ENCODE measurements at places on chromosomes 2 and 18.

- H3K4me1 ChIP-seq = peaks cover 12% of the 10 kb centered on the region
- H3K27me3 ChIP-seq = no peaks in the 10 kb centered on the region
- DNase-seq = no peak
- H3K27ac ChIP-seq = no peak overlapping the region
- H3K4me3 ChIP-seq = no peak overlapping the region
- peaks cover 5% of the 10 kb centered on the region for H3K36me3 ChIP-seq
These were observed 56.0 kb downstream of the PIK3C3 start for GRCh38 chr18:42011053-42011452.

GRCh38 chr2:150279686-150280085 lies 207.8 kb downstream of the RND3 start:
- no peak overlapping the region for H3K27ac ChIP-seq
- no peak for DNase-seq
- H3K4me1 ChIP-seq = no peaks in the 10 kb centered on the region
- no peak overlapping the region for H3K4me3 ChIP-seq
- no peaks in the 10 kb centered on the region for H3K27me3 ChIP-seq

DNA sequence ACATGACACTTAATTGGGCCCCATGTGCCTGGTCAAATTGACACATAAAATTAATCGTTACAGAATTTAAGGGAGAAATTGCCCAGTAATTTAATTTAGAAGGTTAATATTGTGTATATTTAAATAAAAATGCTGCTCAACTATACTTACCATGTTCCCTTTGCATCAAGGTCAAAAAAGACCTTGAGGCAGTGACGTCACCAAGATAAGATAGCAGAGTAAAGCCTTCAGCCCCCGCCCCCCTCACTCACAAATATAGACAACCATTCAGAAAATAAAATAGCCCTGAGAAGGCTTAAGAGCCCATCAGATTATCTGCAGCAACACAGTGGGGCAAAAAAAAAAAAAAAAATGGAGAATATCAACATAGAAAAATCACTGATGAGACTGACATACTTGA lies 785.7 kb downstream of the CCDC85A start:
- H3K27ac ChIP-seq = no peak overlapping the region
- H3K36me3 ChIP-seq = no peaks in the 10 kb centered on the region
- H3K27me3 ChIP-seq = no peaks in the 10 kb centered on the region
- H3K4me3 ChIP-seq = no peak overlapping the region

DNA sequence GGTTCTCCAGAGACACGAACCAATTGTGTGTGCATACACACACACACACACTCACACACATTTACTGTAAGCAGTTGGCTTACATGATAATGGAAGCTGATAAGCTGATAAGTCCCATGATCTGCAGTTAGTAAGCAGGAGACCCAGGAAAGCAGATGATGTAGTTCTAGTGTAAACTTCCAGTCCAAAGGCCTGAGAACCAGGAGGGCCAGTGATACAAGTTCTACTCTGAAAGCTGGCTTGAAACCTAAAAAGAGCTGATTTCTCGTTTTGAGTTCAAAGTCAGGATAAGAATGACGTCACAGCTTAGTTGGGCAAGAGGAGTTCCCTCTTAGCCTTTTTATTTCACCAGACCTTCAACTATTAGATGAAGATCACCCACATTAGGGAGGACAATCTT lies 558.8 kb upstream of the PIK3C3 start:
- no peak overlapping the region for H3K4me3 ChIP-seq
- DNase-seq = no peak
- H3K27me3 ChIP-seq = no peaks in the 10 kb centered on the region
- no peak overlapping the region for H3K27ac ChIP-seq
- H3K36me3 ChIP-seq = no peaks in the 10 kb centered on the region
- no peaks in the 10 kb centered on the region for H3K4me1 ChIP-seq

- H3K4me3 ChIP-seq = no peak overlapping the region
- H3K36me3 ChIP-seq = peaks cover 7% of the 10 kb centered on the region
- no peak overlapping the region for H3K27ac ChIP-seq
- no peaks in the 10 kb centered on the region for H3K27me3 ChIP-seq
These were observed 37.6 kb upstream of the CD226 start for GRCh38 chr18:69985239-69985638.

- DNase-seq = no peak
- no peak overlapping the region for H3K4me3 ChIP-seq
- no peak overlapping the region for H3K27ac ChIP-seq
- no peaks in the 10 kb centered on the region for H3K36me3 ChIP-seq
- H3K27me3 ChIP-seq = no peaks in the 10 kb centered on the region
These were observed 675.6 kb upstream of the CELF4 start for GRCh38 chr18:38241216-38241615.

DNA sequence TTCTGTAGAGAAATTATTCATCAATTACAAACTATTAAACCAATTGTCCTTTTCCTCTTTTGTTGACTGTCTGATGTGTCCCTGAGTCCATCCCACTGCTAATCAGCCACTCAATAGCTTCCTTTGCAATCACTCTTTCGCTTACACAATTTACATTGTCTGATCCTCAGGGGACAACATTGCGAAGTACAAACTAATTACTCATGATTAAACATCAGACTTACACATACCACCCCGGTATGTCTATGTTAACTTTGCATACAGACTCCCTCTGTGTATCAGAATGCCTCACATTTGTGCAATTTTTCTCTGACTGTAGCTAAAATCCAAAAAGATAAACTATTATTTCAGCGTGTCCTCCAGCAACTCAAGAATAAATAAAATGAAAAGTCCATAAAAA lies 264.4 kb upstream of the REV1 start:
- H3K27me3 ChIP-seq = no peaks in the 10 kb centered on the region
- no peaks in the 10 kb centered on the region for H3K36me3 ChIP-seq
- H3K4me1 ChIP-seq = no peaks in the 10 kb centered on the region
- no peak for DNase-seq
- H3K27ac ChIP-seq = no peak overlapping the region

DNA sequence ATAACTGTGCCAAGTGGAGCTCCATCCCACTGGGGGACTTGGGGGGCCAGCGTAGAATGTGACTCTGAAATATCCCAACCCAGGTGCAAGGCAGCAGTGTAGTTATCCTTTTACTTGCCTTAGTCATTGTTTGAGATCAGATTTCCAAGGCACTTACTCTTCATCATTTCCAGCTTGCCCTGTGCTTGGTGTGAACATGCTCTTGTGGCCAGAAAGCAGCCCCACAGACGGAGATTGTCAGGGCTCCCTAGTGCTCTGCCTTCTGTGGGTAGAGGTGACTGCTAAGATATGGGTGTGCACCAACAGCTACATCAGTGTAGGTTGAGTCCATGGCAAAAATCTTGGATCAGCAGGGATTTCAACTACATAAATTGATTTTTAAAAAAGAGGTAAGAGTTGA lies 2010.0 kb upstream of the PIK3C3 start:
- no peak overlapping the region for H3K27ac ChIP-seq
- no peak for DNase-seq
- H3K4me3 ChIP-seq = no peak overlapping the region
- H3K36me3 ChIP-seq = no peaks in the 10 kb centered on the region

DNA sequence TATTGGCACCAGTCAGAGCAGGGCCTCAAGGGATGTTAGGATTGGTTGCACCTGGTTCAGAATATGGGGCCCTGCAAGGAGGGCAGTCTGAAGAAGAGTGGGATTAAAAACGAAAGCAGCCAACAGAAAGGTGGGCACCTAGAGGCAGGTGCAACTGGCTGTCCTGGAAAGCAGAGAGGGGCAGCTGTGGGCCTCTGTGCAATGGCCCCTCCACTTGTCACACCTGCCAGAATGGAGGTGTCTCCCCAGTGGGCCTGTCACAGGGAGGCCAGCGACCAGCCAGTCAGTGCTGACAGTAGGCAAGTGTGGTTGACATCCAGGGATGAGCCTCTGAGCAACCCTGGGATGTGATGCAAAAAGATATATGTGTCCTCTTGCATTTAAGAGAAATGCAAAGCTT lies 37.7 kb downstream of the INPP4A start:
- DNase-seq = no peak
- no peaks in the 10 kb centered on the region for H3K27me3 ChIP-seq
- H3K4me3 ChIP-seq = peak overlapping the region; percentile 66
- peak overlapping the region; percentile 95 for H3K27ac ChIP-seq
- H3K4me1 ChIP-seq = peaks cover 78% of the 10 kb centered on the region
- no peaks in the 10 kb centered on the region for H3K36me3 ChIP-seq

DNA sequence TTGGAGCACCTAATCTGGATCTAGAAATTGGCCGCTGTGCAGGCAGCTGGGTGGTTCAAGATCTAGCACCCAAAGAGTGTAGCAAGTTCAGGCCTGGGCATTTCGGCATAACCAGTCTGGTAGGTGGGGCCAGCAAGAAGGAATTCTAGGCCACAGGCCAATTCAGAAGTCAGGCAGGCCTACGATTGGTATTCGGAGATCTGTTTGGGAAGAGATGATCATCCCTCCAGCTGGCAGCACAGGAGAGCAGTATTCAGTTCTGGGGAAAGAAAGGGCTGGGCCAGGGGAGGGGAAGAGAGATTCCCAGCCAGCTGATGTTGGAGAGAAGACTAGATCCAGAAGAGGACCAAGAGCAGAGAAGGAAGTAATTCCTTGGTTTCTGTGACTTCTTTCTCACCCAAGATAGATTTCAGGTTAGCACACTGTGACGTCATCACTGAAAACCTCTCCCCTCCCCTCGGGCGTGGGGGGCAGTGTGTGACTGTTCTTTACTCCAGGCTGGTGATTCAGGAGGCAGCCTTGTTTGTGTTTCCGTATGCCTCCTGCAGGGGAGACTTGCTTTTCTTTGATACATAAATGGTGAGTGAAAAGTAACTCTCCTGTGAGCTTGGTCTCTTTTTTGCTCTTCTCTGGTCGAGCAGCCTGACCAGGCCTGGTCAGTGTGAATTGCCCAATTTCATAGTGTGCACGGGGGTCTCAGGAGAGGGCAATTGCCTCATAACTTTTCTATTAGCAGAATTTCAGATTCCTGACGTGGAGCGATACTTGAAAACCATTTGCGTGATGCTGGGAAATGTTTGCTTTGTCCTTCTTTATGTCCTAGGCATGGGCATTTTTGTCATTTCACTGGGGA lies 61.1 kb downstream of the MEIS1 start:
- H3K4me3 ChIP-seq = no peak overlapping the region
- H3K4me1 ChIP-seq = no peaks in the 10 kb centered on the region
- no peaks in the 10 kb centered on the region for H3K36me3 ChIP-seq
- H3K27ac ChIP-seq = no peak overlapping the region
- no peaks in the 10 kb centered on the region for H3K27me3 ChIP-seq
- no peak for DNase-seq

DNA sequence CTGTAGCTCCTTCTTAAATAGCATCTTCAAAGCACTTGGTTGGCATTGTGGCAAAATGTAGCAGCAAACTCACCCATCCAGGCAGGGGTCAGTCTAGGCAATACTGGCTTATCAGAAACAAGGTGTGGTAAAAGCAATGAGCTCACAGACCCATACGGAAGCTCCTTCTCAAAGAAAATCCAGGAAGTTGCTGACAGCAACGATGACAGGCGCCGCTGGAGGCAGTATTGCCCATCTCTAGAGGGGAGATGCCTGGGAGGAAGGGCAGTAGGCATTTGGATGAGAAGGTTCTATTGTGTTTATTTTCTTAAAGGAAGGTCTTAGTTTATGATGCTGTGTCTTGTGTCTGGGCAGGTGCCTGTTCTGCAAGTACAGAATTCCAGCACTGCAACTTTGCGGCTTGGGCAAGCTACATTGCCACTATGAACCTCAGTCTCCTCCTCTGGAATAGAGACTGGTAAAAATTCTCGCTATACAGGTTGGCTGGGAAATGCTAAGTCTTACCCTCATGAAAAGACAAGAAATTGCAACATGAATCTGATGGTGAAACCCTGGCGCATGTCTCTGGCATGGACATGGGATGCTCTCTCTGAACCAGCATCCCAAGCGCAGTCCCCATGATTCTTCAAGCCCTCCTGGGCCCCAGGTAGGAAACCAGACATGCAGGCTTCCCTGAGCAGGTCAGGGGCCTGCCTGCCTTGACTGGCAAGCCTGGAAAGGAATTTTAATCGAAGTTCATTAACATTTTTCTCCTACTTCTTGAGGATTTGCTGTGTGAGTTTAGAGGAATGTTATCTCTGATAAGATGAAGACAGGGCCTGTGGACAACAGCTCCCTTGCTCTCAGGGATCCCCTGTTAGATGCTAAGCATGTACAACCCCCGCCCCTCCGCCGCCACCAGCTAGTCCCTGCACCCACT lies 156.0 kb downstream of the TFCP2L1 start:
- no peaks in the 10 kb centered on the region for H3K4me1 ChIP-seq
- H3K27me3 ChIP-seq = peaks cover 30% of the 10 kb centered on the region
- H3K4me3 ChIP-seq = no peak overlapping the region
- H3K27ac ChIP-seq = no peak overlapping the region

DNA sequence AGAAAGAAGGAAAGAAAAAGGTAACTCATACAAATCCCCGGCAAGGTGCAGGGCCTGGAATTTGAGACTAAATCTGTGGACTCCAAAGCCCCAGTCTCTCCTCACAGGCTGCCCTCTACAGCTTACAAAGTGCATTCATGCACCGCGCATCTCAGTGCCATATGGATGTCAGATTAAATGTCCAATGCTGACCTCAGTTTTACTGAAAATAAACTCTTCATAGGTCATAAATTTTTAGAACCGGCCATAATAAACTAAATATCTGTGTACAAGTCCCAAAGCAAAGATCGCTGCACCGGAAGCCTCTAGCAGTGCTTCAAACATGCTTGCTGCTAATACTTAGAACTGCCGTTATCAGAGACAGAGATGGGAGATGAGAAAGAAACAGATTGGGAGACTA lies 17.7 kb downstream of the ST6GAL2 start:
- H3K27me3 ChIP-seq = peaks cover 12% of the 10 kb centered on the region
- no peaks in the 10 kb centered on the region for H3K4me1 ChIP-seq
- H3K4me3 ChIP-seq = no peak overlapping the region

DNA sequence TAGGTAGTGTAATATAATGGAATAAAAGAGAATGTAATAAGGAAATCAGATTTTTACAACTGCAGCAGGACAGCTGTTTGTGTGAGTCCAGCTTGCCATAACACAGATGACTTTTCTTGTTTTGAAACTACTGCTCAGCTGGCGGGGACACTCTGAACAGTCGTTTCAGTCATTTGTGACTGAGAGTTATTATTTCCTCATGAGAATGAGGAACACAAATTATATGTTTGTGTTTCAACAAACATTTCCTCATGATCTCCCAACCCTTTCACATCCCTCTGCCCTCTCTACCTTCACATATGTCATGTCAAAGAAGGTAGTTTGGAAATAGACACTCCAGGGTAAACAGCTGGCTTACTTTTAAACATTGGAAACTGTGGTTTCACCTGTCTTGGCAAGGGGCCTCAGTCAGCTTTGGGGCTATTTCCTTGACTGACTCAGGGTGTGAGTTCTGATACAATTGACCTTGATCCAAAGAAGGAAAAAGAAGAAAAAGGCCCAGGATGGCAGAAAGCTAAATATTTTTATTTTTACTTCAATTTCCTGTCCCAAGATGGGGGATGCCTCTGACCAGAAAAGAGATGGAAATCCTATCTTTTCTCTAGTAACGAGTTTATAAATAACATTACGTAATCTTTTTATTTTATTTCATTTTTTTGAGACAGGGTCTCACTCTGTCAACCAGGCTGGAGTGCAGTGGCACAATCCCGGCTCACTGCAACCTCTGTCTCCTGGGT lies 593 bp downstream of the SP140L start:
- peak overlapping the region; percentile 96 for H3K4me3 ChIP-seq
- peak overlapping the region; percentile 99 for H3K27ac ChIP-seq

GRCh38 chr2:231457101-231457500 lies 7.2 kb downstream of the NCL start:
- H3K4me1 ChIP-seq = peaks cover 37% of the 10 kb centered on the region
- no peak for DNase-seq
- H3K4me3 ChIP-seq = no peak overlapping the region

- no peak overlapping the region for H3K4me3 ChIP-seq
- H3K27ac ChIP-seq = no peak overlapping the region
- peaks cover 34% of the 10 kb centered on the region for H3K27me3 ChIP-seq
These were observed 72.2 kb upstream of the B3GNT7 start for GRCh38 chr2:231323316-231323715.
